ENCODE measurements at places on chromosomes 7 and 10. TPM values are rescaled to one million over a fixed set of nuclear protein-coding genes. Genes with fewer than 3 reads are reported as not detected.
A peak's percentile ranks its signal among the peaks of the same experiment; 100 is the strongest.

GRCh38 chr7:21902240-21902639, 43.5 kb downstream of the CDCA7L start:
- no peak overlapping the region for H3K4me3 ChIP-seq
- H3K27ac ChIP-seq = no peak overlapping the region
- H3K4me1 ChIP-seq = peaks cover 17% of the 10 kb centered on the region
- no peaks in the 10 kb centered on the region for H3K27me3 ChIP-seq

- H3K27me3 ChIP-seq = no peaks in the 10 kb centered on the region
- no peak for DNase-seq
- no peak overlapping the region for H3K4me3 ChIP-seq
- H3K27ac ChIP-seq = no peak overlapping the region
- H3K36me3 ChIP-seq = no peaks in the 10 kb centered on the region
These were observed 37.0 kb downstream of the FAM20C start for GRCh38 chr7:229184-229964.

Gene SYNPO2L
- total RNA-seq = not detected

Gene CYP26A1
- total RNA-seq = not detected

- H3K4me1 ChIP-seq = peaks cover 28% of the 10 kb centered on the region
- DNase-seq = peak; percentile 48
- H3K4me3 ChIP-seq = no peak overlapping the region
- no peaks in the 10 kb centered on the region for H3K27me3 ChIP-seq
- no peak overlapping the region for H3K27ac ChIP-seq
These were observed 22.8 kb downstream of the C10orf105 start for GRCh38 chr10:71696628-71697326.
